Astrocyte (in vitro differentiated cells and primary cell): ENCODE measurements at places on chromosomes 4 and X. TPM values are rescaled to one million over a fixed set of nuclear protein-coding genes. Genes with fewer than 3 reads are reported as not detected.

HPSE gene
- 0.75 and 0.94 TPM in 2 replicates for total RNA-seq

DNA sequence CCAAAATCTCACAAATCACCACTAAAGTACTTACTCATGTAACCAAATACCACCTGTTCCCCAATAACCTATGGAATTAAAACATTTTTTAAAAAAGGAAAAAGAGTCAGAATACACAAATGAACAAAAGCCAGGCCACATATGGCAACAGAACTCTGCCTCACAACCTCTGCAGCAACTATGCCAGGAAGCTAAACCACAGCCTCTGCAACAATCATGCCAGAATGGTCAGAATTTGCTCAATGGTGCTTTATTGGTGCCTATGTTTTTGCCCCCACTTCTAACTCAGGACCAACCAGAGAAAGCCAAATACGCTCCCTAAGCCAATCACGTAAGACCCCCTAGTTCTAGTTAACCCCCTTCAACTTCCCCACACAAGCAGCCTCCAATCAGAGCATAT, 69.6 kb downstream of the HOPX start:
- DNase-seq: peak; percentile 57
- no peak overlapping the region for H3K4me3 ChIP-seq
- H3K36me3 ChIP-seq: no peaks in the 10 kb centered on the region
- peaks cover 9% of the 10 kb centered on the region for H3K4me1 ChIP-seq
- no peak overlapping the region for H3K27ac ChIP-seq

- H3K27ac ChIP-seq: no peak overlapping the region
- no peak overlapping the region for H3K4me3 ChIP-seq
- no peaks in the 10 kb centered on the region for H3K4me1 ChIP-seq
- DNase-seq: no peak
- H3K36me3 ChIP-seq: no peaks in the 10 kb centered on the region
Measured at GRCh38 chr4:99022566-99022965, 27.0 kb downstream of the METAP1 start.

SRPX gene
- 60.1 and 67.7 TPM in 2 replicates for total RNA-seq

GRCh38 chrX:131650637-131651410, 107.0 kb downstream of the OR13H1 start:
- H3K4me3 ChIP-seq: no peak overlapping the region
- H3K36me3 ChIP-seq: no peaks in the 10 kb centered on the region
- no peaks in the 10 kb centered on the region for H3K27me3 ChIP-seq
- peak; percentile 39 for DNase-seq

PCYT1B gene
- total RNA-seq: 5.6 and 6.3 TPM in 2 replicates

DNA sequence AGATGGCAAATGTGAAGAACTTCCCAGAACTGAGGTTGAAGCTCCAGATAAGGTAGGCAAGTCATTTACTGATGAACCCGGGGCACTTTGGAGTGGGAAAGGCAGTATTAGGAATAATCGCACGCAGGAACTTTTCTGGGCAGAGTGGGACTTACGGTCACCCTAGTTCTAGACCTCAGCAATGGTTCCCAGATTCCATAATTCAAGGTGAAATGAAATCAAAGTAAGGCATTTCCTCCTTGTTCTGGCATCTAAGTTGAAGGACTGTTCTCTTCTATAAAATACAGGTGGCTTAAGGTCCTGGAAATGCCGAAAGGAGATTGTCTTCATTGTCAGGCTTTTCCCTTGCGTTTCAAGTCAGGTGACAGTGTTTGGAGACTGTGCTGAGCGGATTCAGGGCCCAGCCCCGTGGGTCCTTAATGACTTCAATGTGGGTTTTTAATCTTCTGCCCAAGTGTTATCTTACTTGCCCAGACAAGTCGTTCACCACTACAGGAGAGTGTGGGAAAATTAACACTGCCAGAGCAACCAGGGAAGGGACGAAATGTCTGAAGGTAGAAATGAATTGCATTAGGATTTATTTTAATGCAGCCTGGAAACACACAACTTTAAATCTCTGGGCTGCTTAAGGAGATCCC, 52.1 kb upstream of the STOX2 start:
- H3K36me3 ChIP-seq: no peaks in the 10 kb centered on the region
- H3K27me3 ChIP-seq: no peaks in the 10 kb centered on the region
- H3K27ac ChIP-seq: no peak overlapping the region

CXCL11 gene
- total RNA-seq: 5.8 and 7.6 TPM in 2 replicates

GRCh38 chrX:120457766-120458180, 11.3 kb downstream of the LAMP2 start:
- H3K4me1 ChIP-seq: peaks cover 14% of the 10 kb centered on the region
- H3K27me3 ChIP-seq: no peaks in the 10 kb centered on the region

TKTL2 gene
- not detected in 2 replicates for total RNA-seq

DNA sequence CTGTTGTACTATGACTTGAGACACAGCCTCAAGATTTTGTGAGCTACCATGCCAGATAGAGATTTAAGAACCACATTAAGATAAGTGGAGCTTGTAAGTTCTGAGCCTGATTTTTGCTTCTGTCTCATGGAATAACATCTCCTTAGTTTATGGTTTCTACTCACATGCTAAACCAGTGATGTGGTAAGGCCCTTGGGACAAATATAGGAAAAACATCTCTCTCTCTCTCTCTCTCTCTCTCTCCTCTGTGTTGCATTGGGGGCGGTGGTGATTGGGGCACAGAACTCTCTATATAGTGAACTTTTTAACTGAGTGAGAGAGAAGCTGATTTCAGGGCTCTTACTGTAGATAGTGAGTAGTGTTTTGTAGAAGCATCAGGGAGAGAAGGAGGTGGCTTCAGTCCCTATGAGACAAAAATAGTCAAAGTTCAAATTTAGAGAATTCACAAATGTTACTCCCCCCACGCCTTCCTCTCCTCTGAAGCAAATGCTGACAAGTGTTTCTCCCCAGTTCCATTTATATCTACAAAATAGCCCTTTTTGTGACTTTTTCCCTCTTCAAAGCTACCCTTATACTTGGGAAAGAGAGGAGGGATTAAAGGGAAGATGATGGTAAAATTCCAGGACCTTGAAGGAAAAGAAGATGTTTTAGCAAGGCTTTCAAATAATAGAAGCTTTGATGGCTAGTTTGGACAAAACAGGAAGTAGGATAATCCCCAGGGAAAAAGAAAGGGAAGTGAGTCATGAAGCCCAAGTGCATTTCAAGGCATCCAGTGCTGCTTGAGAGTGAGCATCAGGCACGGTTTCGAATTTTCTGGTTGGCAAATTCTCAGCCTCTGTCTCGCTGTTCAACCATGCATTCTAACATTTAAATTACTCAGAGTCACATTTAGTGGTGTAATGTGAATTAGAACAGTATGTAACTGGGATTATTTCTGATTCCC, 134.3 kb upstream of the AP1S2 start:
- no peak overlapping the region for H3K4me3 ChIP-seq
- H3K4me1 ChIP-seq: peaks cover 8% of the 10 kb centered on the region
- H3K27me3 ChIP-seq: no peaks in the 10 kb centered on the region
- peak; percentile 58 for DNase-seq
- no peaks in the 10 kb centered on the region for H3K36me3 ChIP-seq
- H3K27ac ChIP-seq: peak overlapping the region; percentile 50

GRCh38 chr4:15563871-15564270, 91.3 kb downstream of the FBXL5 start:
- peaks cover 6% of the 10 kb centered on the region for H3K36me3 ChIP-seq
- H3K4me1 ChIP-seq: no peaks in the 10 kb centered on the region
- no peaks in the 10 kb centered on the region for H3K27me3 ChIP-seq
- H3K4me3 ChIP-seq: no peak overlapping the region

DNA sequence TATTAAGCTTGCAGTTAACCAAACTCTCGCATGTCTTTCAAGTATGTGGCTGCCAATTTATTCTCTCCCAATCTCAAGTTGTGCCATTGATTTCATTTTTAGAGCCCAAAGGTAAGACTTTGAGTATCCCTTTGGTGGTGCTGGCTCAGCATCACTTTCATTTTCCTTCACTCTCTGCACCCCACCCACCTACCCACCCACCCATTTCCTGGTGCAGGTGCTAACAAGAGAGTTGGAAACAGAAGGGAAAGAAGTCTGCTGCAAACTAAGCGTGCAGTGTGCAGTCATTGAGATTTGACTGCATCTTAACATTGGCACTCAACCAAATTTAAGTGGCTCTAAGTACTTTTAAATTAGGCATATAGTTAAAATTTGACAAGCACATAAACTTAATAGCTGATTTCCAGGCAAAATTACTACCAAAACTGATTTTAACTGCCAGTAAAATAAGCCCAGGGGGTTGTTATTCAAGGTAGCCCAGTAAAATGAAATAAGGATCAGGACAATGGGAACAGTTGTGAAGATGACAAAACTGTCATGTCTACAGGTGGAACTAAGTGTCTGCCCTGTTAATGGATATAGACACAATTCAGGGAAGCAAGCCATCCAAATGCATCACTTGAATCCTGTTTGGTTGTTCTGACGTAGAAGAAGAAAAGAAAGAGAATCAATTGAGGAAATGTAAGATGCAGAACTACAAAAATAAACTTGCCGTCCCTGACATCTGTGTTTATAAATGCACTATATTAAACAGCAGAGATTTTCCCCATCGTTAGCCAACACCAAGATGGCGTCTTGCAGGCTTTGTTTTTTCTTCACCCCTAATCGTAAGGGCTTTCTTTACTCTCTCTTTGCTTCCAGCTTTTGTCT, 184.2 kb downstream of the KDR start:
- no peaks in the 10 kb centered on the region for H3K27me3 ChIP-seq
- H3K4me3 ChIP-seq: no peak overlapping the region
- no peak overlapping the region for H3K27ac ChIP-seq
- DNase-seq: no peak
- H3K36me3 ChIP-seq: no peaks in the 10 kb centered on the region

DNA sequence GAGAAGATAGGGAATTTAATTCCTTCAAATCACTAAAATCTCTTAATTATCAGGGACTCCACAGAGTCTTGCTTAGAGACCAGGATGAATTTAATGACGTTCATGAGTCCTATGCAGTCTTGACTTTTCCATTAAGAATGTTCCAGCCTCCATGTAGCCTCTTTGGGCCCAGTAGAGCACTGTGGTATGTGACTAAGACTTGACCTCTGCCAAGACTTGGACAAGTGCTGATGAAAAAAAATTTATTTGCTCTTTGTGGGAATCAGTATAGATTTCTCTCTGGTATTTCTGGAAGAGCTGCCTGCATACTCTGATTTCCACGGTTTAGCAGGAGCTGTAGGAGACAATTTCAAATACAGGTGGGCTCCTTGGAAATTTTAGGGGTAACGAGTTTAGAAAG, 40.6 kb downstream of the CHRDL1 start:
- no peaks in the 10 kb centered on the region for H3K27me3 ChIP-seq
- peak overlapping the region; percentile 63 for H3K27ac ChIP-seq
- peaks cover 10% of the 10 kb centered on the region for H3K4me1 ChIP-seq
- no peak overlapping the region for H3K4me3 ChIP-seq
- H3K36me3 ChIP-seq: no peaks in the 10 kb centered on the region

DNA sequence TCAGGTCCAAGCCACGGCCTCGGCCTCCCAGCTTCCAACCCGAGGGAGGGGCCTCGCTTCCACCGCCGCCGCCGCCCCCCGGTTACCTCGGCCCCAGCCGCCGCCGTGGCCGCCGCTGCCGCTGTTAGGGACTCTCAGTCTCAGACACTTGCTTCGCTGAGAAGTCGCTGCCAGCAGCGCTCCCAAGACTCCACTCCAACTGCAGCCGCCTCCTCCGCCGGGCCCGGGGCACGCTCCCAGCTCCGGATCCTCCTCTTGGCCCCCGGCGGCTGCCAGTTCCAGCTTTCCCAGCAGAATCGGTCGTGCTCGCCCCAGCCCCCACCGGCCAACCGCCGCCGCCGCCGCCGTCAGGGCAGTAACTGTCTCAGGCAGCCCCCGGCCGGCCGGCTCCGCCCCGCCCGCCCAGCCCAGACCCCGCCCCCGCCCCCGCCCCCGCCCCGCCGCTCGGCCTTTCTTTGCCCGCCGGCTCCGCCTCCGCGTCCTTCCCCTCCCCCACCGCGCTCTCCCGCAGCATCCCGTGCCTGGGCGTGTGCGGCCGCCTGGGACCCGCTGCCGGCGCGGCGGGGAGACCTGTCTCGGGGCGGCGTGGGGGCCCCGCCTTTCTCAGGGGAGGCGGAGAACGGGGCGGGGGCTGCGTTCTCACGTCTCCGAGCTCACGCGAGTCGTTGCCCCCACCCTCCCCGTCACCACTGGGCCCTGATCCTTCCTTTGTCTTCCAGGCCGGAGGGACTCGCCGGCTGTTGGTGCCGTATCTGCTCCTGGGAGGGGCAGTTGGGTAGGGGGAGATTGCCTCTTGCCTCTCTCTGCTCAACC, at the start of gene ANKRD50:
Gene ANKRD50, minus strand, starts transcription at position 361 of the 813 bp plus-strand sequence. CDS start 2,221 bp downstream, outside the sequence.
- peak; percentile 90 for DNase-seq
- H3K4me3 ChIP-seq: peak within 1 kb of the TSS; percentile 84
- H3K27ac ChIP-seq: peak within 1 kb of the TSS; percentile 100
- no peaks in the 10 kb centered on the region for H3K27me3 ChIP-seq
- H3K4me1 ChIP-seq: peaks cover 21% of the 10 kb centered on the region

MCF2 gene
- 0.17 and 0.27 TPM in 2 replicates for total RNA-seq
